ENCODE measurements at places on chromosomes 4 and X.

DNA sequence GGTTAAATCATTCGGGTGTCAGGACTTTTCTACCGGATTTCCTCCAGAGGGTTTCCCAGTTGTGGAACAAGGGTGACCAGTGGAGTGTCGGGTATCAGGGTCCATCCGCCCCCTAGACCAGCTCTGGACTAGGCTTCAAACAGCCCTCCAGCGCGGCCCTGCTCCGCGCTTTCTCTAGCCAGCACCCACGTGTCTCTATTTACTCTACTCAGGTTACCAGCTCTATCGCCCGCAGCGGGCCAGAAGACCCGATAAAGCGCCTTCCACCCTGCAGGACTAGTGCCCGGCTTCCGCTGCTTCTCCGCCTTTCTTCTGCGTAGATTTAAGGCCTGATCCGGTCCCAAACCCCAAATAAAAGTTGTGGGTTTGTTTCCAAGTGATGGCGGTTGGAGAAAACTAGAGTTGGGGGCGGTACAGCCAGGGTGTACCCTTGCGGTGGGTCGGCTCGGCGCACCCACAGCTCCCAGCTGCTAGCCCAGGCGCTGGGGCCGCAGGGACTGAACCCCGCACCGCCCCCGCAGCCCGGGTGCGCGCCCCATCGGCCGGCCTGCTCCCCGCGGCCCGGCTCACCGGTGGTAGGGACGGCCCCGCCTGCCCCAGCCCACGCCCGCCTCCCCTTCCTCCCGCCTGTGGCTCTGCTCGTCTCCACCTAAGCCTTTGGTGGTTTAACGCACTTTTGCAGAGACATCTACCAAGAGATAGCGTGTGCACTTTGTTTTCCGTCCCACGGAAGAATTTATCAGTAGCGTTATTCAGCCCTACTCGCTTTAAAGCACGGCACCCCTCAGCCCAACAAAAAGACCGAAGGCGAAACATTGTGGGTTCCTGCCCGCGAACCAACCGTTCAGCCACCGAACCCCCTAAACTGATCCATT, 2.1 kb downstream of the LEF1 start:
- DNase-seq: peak; percentile 57

GRCh38 chrX:20149326-20149725, 7.7 kb upstream of the EIF1AX start:
- DNase-seq: no peak

DNA sequence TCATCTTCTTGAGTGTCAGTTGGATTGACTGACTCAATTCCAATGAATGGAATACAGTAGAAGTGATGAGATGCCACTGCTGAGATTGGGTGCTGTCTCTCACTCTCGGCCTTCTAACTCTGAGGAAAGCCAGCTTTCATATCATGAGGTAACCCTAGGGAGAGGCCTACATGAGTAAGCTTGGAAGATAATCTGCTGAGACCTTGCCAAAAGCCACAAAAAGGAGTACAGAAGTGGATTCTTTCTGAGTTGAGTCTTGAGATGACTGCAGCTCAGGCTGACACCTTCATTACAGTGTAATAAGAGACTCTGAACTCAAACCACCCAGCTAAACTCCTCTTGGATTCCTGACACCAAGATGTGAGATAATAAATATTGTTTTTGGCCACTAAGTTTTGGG, 537.4 kb upstream of the MAGEB18 start:
- DNase-seq: no peak

GRCh38 chrX:142214081-142214480, 9.0 kb upstream of the MAGEC2 start:
- no peak for DNase-seq

- no peak for DNase-seq
These were observed 907.8 kb downstream of the STPG2 start for GRCh38 chr4:97235521-97235920.

Measured in stimulated activated CD8-positive, alpha-beta memory T cell treated with anti-CD3 and anti-CD28 coated beads, Interleukin-7, amount 100 ng/mL, for 48 hours (primary cell).